Left kidney (tissue), 8 donors: ENCODE measurements at places on chromosomes 6 and 20. TPM values are rescaled to one million over a fixed set of nuclear protein-coding genes. Genes with fewer than 3 reads are reported as not detected.

The DCBLD1 gene
- 13.9 TPM for polyA plus RNA-seq

GRCh38 chr20:3815703-3816315, 4.5 kb upstream of the AP5S1 start:
- no peak for DNase-seq

GRCh38 chr6:25006565-25007001, 70.8 kb upstream of the RIPOR2 start:
- DNase-seq = no peak

The OLIG3 gene
- not detected for polyA plus RNA-seq

DNA sequence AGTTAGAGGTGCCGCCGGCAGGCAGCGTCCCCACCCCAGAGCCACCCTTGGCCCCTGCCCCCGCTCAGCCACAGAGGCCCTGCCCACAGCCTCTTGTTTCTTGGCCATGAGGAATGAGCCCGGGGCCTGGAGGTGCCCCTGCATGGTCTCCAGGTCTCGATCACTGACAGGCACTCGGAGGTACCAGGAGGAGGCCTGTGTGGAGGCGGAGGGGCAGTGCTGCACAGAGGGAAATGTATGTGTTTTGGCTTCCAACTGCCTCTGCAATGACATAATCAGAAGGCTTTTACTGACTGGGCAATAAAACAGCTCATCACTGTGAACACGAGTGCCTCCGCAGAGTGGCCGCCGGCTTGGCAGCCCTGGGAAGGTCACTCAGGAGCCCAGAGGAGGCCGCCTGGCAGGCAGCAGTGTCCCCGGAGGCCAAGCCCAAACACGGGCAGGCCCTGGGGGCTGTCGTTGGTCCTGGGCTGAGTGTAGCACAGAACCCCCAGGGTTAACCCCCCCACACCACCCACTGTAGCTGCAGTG, 61.1 kb upstream of the GATA5 start:
- no peak for DNase-seq

- DNase-seq = no peak
Measured at GRCh38 chr6:293193-294174, 1.2 kb downstream of the DUSP22 start.

DNA sequence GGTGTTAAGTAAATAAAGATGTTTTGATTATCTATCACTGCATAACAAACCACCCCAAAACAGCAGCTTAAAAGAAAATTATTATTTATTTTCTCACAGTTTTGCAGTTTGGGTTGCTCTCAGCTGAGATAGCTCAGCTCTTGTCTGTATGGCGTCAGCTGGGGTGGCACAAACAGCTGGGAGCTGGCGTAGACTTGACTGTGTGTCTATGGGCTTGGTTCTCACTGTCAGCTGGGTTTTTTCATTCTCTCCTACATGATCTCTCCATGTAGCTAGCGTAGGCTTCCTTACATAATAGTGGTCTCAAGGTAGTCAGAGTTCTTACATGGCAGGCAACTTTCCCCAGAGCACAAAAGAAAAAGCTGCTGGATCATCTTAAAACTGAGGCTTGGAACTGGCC, 6.5 kb upstream of the TMEM74B start:
- DNase-seq = no peak

DNA sequence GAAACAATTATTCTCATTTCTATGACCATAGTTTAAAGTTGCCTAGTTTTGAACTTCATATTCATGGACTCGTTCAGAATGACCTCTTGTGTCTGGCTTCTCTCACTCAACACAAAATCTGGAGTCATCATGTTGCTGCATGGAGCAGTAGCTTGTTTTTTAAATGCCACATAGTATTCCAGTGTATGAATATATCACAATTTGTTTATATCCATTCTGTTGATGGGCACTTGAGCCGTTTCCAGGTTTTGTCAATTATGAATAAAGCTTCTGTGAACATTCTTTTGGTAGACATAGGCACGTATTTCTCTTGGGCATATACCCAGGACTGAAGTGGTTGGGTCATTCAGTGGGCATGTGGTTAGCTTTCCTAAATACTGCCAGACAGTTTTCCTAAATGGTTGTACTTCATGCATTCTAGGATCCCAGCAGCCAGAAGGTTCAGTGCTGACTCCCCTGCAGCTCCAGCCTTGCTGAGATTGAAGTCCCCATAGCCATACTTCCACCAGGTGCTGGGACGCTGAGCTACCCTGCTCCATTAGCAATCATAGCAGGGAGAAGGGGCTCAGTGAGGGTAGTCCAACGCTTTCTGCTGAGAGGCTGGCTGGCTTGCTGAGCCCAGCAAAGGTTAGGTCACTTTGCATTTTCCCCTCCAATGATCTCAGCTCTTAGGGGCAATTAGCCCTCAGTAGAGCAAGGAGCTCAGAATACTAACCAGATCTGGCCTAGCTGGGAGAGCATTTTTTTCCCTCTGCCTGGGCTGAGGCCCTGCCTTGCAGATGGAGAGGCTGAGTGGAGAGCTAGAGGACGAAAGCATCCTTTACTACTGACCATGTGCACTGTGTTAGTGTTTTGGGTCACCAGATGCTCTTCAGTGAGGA, 35.7 kb upstream of the CTNNBL1 start:
- no peak for DNase-seq

DNA sequence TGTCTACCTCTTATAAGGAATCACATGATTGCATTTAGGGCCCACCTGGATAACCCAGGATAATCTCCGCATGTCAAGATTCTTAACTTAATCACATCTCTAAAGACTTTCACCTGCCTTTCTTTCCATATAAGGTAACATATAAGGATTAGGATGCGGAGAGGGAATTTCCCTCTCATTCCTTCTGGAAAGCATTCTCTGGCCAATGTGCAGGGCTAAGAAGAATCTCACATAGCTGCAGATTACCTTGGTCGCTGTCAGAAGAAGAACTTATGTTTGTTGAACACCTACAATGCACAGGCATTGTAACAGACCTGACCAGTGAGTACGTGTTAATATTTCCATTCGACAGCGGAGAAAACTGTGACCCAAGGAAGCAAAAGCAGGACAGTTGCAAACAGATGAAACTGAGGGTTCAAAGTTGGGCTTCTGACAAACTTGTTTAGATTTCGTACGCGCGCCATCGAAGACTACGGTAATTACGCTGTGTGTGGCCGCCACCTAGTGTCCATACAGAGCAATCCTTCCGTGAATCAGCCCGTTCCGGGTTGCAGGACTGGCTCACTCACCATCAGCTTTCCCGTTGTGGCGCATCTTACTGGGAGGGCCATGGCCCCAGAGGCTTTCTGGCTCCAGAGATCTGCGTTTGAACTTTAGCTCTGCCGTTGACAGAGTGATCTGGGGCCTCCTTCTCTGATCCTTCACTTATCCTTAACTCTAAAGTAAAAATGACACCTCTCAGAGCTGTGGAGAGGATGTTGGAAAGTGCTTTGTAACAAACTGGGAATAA, 9.5 kb downstream of the C20orf202 start:
- DNase-seq = peak; percentile 62

The BPIFB2 gene
- polyA plus RNA-seq = not detected

- no peak for DNase-seq
Measured at GRCh38 chr20:49597825-49598395, 30.0 kb upstream of the PTGIS start.

DNA sequence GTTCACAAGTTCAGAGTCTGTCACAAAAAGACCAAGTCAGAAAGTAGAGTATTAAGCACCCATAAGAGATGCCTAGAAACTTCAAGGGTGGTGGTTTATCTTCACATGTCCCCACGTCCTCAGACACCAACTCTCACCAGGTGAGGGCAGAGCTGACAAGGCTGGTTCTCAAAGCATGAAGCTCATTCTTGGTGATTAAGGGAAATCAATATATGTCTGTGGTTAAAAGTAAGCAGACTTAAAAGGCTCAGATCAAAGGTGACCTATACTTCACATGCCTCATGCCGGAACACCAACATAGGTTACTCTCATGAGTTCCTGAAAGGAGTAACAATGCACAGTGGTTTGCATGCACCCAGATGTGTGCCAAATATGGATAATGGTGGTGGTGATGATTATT, 27.0 kb downstream of the IL17A start:
- DNase-seq = no peak

GRCh38 chr6:16494793-16495192, 256.4 kb downstream of the GMPR start:
- DNase-seq = no peak

The DLK2 gene
- 1.00 TPM for polyA plus RNA-seq
